T-cell (primary cell): ENCODE measurements at places on chromosomes 1 and 21.

DNA sequence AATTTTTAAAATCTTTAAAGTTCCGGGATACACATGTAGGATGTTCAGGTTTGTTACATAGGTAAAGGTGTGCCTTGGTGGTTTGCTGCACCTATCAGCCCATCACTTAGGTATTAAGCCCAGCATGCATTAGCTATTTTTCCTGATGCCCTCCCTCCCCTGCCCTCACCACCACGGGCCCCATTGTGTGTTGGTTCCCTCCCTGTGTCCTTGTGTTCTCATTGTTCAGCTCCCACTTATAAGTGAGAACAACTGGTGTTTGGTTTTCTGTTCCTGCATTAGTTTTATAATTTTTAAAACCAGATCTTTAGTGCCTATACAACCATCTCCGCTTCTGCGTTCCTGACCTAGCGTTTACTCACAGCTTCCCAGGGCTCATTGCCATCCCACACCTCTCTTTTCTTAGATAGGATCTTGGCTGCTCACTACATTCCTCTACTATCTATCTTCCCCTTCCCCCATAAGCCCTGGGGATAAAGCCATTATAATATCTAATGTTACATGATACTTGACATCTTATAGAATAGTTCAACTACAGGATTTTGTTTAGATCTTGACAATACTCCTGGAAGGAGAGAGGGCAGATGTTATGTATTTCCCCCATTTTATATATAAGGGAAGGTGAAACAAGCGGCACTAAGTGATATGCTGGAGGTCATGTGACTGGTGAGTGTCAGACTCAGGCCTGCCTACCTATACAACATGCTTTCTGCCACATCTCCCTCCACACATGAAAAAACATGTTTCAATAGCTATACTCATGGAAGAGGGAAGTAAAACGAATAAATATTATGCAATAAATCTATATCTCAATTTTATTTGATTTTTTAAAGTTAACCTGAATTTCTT lies 52.3 kb upstream of the DNAJC6 start:
- DNase-seq: no peak

GRCh38 chr1:239718997-239719628 lies 332.7 kb downstream of the CHRM3 start:
- DNase-seq: no peak

- no peak for DNase-seq
These were observed 373.4 kb downstream of the NEGR1 start for GRCh38 chr1:71908871-71909390.

DNA sequence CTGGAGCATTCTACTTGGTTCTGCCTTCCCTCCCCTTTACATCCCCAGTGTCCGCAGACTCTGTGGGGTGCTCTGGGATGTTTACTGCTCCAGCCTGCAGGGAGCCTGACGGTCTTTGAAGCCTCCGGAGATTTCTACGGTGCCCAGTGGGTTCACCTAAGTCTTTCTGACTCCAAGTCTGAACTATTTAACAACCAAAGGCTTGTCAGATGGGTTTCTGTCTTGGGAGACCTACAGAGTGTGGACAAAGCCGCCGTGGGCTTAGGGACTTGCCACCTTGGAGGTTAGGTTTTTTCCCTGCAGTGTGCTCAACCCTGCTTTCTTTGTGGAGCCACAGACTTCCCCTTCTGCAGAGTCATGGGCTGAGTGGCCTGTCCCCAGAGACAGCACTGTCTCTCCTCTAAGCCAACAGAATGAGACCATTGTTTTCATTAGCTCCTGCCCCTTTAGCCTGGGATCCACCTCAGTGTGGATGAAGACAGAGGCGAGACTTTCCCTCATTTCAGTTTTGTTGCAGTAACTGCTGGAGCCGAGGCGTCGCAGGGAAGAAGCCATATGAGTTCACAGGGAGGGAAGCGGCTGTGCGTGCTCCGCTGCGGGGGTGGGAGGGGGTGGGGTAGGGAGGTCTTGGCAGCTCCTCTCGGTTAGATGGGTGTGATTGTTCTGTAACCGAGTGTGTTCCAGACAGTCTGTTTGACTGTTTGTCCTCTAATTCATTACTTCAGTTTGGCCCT lies 120.7 kb downstream of the CNIH3 start:
- DNase-seq: no peak

DNA sequence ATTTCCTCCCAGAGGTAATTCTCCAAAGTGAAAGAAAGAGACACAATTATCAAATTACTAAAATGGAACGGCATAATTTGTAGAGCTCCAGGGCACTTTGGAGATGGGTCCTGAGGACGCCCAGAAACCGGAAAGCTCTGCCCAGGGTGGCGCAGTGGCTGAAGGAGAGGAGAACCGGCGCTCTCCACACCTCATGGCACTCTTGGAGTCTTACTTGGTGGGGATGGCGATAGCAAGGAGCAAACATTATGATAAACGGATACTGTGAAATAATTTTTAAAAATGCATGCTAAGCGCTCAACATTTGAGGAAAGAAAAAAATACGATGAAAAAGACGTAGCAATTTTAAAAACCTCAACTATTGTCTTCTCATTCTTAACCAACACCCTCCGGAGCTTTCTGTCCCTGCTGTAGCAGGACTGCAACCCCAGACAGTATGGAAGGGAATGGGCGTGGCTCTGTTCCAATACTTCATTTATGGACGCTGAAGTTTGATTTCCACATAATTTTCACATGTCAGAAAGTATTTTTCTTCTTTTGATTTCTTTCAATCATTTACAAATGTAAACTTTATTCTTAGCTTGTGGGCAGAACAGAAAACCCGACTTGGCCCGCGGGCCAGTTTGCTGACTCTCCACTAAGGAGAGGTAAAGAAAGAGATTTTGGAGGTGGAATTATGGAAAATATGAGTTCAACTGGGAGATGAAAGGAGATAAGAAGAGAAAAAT lies 1.1 kb downstream of the S100A11 start:
- no peak for DNase-seq
